ENCODE measurements at places on chromosomes 1 and 21. TPM values are rescaled to one million over a fixed set of nuclear protein-coding genes. Genes with fewer than 3 reads are reported as not detected.
A peak's percentile ranks its signal among the peaks of the same experiment; 100 is the strongest.

Gene PPIAL4G
- total RNA-seq: 0.12 TPM

Gene CAMK1G
- total RNA-seq: not detected

Gene MAP10
- total RNA-seq: 2.7 TPM

Gene TSPAN2
- total RNA-seq: 10.4 TPM

Gene HNRNPR
- 147 TPM for total RNA-seq

Gene CD1C
- total RNA-seq: 0.92 TPM

Gene CFAP410
- 24.3 TPM for total RNA-seq

Gene ALDH9A1
- total RNA-seq: 76.3 TPM

Gene WDTC1
- total RNA-seq: 41.0 TPM

Gene ARID4B
- 99.7 TPM for total RNA-seq

GRCh38 chr1:59730759-59731478 is 83.8 kb upstream of the HOOK1 start:
- DNase-seq: peak; percentile 82

DNA sequence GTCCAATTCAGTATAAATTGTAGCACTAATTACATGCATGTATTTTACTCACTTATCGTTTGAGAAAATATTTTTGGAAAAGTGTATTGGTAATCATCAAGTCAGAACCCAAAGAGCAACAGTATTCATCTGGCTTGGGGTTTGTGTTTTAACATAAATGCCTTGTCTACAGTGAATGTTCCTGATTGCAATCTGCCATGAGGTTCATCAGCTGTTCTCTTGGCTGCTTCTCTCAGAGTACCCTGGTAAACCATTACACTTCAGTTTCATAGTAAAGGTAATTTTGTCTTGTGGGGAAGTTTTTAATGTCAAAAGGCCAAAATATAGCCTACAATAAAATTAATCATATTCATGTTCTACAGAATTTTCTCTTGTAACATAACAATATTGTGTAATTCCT is 150.3 kb downstream of the IFI44 start:
- DNase-seq: no peak

DNA sequence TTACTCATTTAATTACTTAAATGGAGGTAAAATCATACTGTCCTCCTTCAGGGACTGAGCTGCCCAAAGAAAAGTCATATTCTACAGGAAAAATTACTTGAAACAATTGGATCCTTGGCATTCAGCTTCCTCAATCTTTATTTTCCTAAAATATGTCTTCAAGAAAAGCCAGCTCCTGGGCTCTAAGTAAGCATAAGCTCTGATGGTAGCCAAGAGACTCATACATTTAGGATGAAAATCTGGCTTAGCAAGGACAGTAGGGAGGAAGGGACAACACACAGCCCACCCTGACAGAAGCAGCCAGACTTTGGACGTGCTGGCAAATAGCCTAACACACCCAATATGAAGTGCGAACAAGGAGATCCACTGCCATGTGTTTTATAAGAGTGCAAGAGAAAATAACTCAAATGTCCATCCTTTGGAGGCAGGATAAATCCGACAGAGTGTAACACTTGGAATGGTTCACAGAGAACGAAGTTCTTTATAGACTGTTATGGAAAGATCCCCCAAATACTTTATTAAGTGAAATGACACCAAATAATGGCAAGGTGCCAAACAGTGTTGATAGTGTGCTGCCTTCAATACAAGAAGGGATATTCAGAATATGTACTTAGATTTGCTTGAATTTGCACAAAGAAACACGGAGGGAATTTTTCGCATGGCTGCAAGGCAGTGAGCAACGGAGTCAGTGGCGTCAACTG is 14.1 kb downstream of the CAPN8 start:
- peak; percentile 94 for DNase-seq

- no peak for DNase-seq
These were observed 26.2 kb upstream of the C1orf105 start for GRCh38 chr1:172394141-172394751.

DNA sequence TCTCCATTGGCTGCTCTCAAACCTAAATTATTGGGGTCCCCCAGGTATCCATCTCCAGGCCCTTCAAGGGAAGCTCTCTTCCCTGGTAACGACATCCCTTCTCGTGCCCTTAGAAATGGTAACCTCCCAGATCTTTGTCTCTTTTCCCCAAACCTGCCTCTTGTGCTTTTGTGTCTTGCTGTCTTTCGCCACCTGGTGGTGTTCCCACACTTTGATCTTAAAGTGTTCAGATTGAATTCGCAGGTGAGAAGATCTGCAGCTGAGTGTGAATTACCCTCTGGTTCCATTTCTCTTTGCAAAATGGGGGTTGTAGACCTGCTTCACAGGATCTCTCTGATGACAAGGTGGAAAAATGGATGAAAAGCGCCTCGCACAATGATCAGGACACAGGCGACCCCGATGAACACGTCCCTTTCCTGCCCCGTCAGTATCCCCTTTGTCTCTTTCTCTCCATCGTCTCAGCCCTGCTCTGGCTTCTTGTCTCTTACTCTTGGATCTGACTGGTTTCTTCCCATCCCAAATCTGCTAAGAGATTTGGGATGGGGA is 53.1 kb downstream of the DOP1B start:
- DNase-seq: peak; percentile 56

DNA sequence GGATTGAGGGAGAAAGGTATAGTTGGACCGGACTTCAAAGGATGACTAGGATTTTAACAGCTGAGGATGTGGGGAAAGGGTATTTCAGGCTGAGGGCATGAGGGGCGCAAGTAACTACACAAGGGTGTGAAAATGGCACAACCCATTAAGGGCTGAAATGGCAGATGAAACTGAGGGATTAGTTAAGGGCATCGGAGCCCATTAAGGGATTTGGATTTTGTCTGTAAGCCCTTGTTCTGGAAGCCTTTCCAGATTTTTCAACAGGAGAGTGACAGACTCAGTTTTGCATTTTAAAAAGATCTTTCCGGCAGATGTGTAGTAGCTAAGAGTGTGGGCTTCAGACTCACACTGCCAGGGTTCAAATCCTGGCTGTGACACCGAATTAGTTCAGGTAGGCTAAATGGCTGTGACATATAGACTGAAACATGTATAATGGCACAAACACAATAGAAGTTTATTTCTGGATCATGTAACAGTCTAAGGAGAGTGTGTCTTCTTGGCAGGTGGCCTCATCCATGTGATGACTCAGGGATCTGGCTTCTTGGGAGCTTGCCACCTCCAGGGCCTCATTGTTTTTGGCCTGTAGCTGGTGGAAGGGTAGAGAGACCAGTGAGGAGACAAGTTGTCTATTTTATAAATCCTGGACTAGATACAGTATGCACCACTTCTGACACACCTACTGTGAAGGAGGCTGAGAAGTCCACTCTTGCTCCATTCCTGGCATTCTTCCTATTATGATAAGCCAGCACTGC is 49.6 kb downstream of the UBE2T start:
- no peak for DNase-seq

- DNase-seq: no peak
These were observed 207.0 kb downstream of the BARHL2 start for GRCh38 chr1:90510143-90510542.

DNA sequence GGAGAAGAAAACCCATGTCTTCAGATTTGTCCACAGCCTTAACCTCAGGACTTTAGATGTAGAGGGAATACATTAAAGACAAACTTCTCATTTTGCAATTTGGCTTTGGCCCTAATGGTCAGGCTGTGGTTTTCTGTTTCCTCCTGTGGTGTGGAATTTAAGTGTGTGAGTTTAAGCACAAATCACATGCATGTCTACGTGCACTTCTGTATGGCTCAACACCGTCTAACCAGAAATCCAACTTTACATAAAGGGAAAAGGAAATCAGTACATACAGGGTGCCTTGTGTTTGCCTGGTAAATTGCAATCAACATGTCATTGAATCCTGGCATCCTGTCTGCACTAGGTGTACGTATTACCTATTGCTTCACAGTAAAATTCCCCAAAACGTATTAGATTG is 1.2 kb upstream of the ZNF124 start:
- no peak for DNase-seq

DNA sequence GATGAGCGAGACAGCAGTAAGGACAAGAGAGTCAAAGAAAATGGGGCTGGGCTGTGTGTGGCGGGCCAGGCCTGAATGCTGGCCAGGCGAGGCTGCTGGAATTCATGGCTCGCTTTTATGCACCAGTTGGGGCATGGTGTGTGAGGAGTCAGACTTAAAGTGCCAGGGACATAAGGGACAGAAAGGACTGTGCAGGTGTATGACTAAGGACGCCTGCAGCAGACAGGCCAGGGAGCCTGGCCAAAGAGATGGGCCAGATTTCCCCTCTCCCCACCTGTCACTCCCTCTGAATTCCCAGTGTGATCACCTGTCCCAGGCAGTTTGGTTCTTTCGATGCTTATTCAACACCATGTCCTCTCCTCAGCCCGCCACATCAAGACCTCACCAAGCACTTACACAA is 16.9 kb upstream of the SMIM12 start:
- no peak for DNase-seq

GRCh38 chr1:13674377-13674776 is 25.6 kb upstream of the PRDM2 start:
- no peak for DNase-seq

DNA sequence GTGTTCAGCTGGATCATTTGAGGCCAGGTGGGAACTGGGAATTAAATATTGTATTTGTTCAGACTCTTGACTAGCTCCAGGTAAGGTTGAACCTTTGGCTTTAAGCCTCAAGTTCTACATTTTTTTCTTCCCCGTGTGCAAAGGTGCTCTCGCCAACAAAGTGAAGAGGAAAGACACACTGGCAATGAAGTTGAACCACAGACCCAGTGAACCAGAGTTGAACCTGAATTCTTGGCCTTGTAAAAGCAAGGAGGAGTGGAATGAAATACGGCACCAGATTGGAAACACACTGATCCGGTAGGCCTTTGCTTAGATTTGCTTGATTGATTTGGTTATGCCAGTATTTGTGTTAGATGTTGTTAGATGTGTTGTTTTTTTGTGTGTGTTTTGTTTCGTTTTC is 25.5 kb upstream of the RCC1 start:
- DNase-seq: no peak

DNA sequence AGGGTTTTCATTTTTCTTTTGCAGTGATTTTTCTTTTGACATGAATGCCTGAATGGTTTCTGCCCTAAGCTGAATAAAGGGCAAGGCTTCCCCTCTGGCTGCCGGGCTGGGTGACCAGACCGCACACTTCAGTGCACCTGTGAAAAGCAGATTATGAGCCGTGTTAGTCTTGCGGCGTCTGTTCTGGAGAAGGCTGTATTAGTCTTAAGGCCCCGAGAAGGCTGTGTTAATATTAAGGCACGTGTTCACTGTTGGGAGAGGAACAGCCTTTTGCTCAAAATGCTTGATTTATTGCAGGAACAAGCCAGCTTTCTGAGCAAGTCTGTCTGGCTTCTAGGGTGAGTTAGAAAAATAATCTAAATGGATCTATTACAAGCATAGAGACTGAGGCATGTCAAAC is 54.7 kb upstream of the DNAH14 start:
- DNase-seq: peak; percentile 46

DNA sequence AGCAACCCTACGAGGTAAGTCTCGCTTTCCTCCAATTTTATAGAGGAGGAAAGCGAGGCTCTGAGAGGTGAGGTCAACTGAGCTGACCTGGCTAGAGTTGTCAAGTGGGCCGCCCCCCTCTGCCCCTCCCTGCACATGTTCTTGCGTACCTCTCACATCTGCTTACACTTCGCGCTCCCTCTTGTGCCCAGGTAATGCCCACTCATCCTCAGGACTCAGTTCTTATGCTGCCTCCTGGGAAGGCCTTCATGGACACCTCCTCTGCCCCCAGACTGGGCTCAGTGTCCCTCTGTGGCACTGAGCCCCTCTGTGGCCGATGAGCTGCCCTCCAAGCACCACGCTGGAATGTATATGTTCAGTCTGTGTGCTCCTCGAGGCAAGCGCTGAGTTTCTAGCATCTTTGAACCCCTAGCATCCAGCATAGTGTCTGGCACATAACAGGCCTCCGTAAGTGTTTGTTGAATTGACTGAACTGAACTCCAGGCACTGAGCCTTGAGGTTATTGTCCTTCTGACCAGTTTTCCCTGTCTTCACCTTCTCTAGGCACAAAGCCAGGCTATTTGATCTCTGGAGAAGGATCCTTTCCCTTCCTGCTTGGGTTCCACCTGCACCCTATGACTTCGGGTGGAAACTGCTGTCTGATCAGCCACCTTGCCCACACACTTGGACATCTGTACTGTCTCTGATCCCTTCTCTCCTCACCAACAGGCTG is 13.5 kb downstream of the MOV10 start:
- DNase-seq: no peak

DNA sequence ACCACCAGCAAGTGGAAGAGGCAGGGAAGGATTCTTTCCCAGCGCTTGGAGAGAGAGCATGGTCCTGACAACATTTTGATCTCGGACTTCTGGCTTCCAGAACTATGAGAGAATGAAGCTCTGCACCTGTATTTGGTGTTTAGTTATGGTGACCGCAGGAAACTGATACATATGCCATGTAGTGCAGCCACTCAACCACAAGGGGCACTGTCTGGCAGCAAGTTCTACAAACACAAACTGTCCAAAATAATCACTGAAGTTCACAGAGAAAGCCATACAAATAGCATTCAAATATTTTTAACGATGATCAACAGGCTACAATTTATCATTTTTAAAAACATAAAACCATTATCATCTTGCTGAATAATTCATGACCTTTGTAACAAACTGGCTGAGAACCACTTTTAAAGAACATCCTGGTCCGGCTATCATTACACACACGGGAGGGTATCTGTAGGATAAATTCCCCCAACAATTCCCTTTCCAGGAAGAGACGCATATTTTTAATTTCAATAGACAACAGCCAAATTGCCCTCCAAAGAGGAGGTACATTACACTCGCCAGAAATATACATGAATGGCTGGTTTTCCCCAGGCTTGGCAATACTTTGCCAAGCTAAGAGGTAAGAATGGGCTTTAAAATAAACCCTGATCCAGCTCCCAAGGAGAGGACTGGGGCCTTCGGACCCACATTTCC is 9.2 kb upstream of the CBR3 start:
- DNase-seq: peak; percentile 72

DNA sequence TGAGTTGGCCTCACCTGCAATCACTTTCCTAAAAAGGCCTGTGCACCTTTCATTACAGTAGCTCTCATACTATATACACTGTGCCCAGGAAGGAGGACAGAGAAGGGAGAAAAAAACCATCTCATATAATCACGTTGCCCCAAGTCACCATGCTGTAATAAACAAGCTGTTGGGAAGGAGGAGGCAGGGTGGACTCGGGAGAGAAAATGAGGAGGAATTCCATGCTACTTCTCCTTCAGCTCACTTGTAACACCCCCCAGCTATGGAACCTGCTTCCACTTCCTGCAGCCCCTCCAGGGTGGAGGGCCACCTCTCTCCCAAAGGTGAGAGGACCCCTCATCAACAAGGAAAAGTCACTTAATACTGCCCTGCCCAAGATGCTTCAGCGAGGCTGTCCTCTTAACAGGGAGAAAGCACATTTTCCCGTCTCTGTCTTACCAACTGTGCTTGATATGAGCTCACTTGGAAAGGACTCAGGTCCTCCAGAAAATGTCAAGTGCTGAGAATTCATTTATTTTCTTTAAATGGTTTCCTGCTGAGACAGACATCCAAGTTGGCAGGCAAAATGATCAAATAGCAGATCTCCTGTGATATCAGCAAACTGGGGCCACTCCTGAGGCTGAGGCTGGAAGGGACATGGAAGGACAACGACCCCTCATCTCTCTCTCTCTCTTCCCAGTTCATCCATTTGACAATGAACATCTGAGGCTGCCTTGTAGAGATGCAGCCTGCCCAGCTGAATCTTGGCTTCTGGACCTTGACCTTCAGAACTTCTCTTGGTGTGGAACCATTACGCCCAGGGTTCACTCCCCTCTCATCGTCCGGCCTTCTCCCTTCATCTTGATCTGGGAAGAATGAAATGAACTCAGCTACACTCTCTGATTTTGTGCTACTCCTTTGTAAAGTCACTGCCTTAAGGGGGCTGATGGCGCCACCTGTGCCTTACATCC is 54.0 kb downstream of the CAPN9 start:
- DNase-seq: no peak
